ENCODE measurements at places on chromosomes 13 and 19.

DNA sequence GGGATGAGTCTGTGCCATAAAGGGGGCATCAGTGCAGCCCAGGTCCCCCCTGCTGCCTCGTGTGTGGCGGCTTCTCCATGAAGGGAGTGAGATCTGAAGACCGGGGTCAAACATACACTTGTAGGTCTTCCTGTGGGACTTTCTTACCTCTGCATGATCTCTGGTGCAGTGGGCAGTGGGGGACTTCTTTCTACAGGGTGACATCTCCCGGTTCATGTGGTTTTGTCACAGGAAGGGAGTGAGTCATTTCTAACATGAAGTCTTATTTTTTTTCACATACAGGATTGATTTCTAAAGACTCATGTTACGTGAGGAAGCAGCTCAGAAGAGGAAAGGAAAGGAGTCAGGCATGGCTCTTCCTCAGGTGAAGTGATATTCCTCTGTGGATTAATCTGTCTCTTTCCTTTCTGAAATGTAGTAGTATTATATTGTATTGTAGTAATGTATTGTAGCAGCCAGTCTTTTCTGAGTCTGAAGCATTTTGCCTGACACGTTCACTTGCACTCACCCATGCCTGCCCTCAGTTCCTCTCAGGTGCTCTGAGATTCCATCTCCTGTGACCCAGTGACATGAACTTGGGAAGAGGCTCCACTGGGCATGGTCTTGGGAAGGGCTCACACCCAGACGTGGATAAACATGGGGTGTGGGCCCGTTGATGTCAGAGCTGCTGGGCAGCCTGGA, 15.7 kb downstream of the ZNF808 start:
- DNase-seq, result no peak

DNA sequence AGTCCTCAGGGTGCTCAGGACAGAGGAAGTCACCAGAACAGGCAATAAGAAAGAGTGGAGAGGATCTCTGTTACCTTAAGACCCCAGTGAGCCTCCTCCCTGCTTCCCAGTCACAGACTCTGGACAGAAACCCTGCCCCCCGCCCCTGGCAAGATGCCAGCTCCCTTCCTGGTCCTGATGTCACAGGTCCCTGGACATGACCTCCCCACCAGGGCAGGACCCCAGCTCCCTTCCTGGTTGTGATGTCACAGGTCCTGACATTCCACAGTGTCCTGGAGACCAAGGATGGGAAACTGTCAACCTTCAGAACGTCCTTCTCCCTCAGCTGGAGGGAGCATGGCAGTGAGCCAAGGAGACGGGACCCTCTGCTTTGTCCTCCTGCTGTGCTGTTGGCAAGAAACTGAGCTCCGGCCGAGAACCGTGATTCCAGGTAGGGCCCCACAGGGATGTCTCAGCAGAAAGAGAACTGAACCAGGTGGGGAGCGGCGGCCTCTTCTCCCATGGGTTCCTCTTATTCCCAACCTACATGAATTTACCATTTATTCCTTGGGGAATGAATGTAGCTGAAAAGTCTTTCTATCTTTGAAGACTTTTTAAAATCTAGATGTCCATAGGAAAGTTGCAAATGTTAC, at the start of gene SPACA7:
Gene SPACA7, plus strand, starts transcription at position 306 of the 632 bp plus-strand sequence. Its CDS starts 31 bp downstream, at position 337.
- DNase-seq, result no peak

DNA sequence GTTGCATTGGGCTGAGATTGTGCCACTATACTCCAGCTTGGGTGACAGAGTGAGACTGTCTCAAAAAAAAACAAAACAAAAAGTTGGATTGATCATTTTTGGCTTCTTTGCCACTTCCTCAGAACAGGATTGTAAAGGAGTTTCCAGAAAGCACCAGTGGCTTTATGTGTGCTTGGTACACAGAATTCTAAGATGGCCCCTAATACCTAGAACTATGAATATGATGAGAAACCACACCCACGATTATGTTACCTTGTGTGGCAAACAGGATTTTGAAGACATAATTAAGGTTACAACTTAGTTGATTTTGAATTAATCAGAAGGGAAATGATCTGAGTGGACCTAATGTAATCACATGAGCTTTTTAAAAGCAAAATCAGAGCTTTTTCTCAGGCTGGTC, 26.5 kb downstream of the CEACAM1 start:
- no peak for DNase-seq

DNA sequence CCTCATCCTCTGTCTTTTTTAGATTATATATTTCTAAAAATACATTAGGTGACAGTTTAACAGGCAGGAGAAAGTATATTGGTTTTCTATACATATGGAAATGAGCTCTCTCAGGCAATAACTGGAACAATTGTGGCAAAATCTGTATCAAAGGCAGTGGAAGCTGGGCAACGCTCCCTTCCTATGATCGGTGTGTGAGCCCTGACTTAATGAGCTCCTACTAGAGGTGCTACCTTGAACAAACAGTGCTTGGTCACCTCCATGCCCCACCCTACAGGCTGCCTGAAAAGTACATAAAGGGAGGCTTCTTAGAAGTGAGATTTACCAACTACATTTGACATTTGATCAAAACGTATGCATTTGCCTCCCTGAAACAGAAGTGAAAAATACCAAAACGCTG, 185.3 kb downstream of the EFNB2 start:
- no peak for DNase-seq

DNA sequence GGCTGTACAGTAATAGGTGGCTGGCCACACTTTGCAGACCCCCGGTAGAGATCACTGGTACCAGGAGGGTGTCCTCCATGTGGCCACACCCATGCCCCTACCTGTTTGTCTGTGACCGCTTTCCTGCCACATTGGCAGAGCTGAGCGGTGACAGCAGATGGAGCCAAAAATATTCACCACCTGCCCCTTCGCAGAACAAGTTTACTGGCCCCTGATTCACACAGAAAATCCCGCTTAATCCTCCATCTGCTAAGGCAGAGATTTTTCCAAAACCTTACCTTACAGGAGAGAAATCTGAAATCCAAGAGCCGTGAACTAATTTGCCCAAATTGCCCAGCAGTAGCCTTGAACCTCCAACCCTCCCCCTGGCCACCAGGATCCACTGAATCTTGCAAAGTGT, 52.1 kb downstream of the MYO9B start:
- no peak for DNase-seq

GRCh38 chr13:40588101-40588500, 78.3 kb downstream of the FOXO1 start:
- no peak for DNase-seq

DNA sequence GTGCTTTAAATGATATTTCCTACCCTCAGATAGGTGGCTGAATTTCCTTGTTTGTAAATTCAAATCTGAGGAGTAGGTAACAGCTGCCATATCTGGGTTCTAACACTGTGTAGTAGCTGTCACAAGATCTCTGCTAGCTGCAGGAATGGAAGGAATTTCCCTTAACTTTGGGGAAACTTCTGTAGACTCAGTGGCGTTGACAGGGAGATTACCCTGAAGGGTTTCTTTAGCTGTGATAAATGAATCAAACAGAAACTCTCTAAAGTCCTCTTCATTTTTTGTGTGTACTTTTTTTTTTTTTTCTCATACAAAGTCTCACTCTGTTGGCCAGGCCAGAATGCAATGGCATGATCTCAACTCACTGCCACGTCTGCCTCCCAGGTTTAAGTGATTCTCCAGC, 5.3 kb upstream of the EPSTI1 start:
- DNase-seq, result no peak

DNA sequence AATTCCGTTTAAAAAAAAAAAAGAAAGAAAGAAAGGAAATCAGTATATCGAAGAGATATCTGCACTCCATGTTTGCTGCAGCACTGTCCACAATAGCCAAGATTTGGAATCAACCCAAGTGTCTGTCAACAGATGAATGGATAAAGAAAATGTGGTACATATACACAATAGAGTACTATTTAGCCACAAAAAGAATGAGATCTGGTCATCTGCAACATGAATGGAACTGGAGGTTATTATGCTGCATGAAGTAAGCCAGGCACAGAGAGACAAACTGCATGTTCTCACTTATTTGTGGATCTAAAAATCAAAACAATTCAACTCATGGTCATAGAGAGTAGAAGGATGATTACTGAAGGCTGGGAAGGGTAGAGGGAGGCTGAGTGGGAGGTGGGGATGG, 16.3 kb downstream of the ZNF565 start:
- DNase-seq, result peak; percentile 10

DNA sequence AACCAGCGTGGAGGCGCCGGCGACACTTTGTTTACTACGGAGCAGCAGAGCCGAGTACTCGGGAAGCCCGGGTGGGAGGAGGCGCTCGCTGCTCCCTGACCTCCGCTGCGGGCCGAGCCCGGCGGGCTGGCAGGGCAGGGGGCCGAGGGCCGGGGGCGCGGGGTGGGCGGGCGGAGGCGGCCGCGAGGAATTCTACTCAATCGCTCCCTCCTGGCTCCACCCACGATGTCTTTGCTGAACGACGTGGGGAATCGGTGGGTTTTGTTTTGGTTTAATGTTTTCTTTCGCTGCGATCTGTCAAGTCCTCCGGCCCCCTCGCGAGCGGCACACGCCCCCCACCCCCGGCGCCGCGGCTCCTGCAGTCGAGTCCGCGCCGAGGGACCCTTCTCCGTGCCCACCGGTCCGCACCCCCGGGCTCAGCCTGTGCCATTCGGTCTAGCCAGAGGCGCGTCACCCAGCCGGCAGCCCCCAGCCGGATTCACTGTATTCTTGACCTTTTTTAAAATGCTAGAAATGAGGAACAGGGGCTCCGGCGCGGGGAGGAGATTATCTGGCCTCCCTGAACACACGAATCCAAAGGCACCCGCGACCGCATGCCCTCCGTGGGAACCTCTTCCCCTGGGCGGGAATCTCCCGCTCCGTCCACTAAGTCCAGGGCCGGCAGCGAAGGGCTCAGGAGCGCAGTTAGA, 636 bp upstream of the FOXO1 start:
- DNase-seq, result peak; percentile 56

- no peak for DNase-seq
These were observed 583 bp downstream of the AKAP8L start for GRCh38 chr19:15418231-15418578.

GRCh38 chr13:103568314-103568713, 502.1 kb upstream of the SLC10A2 start:
- DNase-seq, result no peak

- DNase-seq, result no peak
These were observed 4.0 kb upstream of the GSX1 start for GRCh38 chr13:27788271-27788670.

- no peak for DNase-seq
These were observed 2.7 kb upstream of the CAPS start for GRCh38 chr19:5911366-5911765.

DNA sequence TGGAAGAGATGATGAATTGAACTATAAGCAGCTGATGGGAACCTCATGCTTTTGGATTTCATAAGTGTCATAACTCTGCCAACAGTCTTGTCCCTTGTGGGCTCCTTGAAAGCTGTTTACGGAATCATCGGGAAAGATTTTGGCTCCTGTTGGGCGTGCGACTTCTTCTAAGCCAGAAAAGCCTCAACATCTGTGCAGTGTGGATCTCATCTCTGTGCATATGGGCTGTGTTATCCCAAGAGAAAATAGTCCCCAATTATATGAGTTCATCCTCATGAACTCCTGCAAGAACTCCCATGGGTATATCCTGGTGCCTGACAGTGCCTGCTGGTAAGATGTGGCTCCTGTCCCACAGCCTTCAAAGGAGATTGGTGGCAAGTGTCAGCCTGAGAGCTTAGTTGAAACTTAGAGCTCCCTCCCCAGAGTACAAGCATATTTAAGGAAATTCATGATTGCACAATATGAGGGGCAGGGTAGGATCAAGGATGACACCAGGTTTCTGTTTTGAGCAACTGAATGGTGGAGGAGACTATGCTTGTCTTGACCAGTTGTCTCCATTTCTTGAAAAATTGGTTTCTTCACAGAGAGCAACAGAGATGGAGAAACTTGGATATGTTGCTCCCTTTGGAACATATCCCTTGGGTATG, 243.5 kb downstream of the ITGBL1 start:
- no peak for DNase-seq

DNA sequence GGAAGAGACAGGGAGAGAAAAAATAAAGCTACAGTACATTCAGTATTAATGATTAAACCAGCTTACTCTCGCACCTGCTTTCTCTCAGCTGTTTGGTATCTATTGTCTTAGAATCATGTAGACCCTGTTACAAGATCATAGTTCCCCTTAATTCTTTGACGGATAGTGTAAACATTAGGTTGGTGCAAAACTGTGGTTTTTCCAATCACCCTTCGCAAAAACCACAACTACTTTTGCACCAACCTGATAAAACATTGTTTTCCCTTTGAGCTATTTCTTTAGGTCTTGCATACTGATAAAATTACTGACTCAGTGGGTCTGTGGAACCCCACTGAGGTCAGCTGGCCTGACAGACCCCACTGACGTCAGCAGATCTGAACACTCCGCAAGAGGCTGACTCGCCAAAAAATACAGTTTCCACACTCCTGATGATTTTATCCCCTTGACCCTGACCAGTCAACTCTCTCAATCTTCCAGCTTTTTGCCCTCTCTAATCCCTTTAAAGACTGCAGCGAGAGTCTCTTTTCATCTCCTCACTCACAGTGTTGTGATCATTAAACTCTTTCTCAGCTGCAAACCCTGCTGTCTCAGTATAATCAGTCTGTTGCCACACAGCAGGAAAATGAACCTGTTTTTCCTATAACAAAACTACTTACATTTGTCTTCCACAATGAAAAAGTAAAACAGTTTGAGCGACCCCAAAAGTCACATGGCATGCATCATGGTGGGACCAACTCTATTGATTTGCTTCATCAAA, 123.9 kb downstream of the SLITRK6 start:
- no peak for DNase-seq

DNA sequence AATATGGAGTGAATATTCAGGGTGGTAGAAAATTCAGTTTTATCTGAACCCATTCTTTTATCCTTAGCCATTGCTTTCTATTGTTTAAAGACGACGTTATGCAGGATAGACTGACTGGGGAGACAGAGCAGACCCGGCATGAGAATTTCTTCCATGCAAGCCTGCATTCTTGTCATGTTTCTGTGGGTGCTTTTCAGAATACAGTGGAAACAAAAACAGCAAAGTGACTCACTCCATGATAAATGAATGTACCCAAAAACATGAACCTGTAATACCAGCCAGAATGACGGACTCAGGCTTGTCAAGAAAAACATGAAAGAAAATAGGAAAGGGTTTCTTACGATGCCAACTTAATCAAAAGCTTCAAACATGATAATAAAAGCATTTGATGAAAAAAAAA, 924.0 kb downstream of the EFNB2 start:
- no peak for DNase-seq

DNA sequence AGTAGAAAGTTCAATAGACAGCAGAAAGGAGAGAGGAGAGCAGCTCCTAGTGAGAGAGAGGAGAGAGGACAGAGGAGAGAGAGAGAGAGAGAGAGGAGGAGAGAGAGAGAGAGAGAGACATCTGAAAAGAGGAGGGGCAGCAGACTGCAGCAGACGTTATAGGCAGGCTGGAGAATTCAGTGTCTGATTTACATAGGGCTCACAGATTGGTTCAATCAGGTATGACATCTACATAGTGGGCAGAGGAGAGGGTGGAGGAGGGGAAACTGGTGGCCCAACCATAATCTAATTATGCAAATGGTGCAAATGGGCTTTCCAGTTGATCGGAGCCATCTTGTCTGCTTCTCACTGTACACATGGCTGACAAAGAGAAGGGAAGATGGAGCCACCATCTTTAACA, 221.3 kb upstream of the TRPC4 start:
- no peak for DNase-seq

- DNase-seq, result peak; percentile 16
These were observed 249.9 kb downstream of the COL4A1 start for GRCh38 chr13:110057052-110057451.

- DNase-seq, result no peak
These were observed 18.0 kb downstream of the MBNL2 start for GRCh38 chr13:97239943-97240787.

GRCh38 chr13:80239571-80240255, 101.2 kb downstream of the SPRY2 start:
- no peak for DNase-seq

All from C1 segment of cervical spinal cord (tissue), 14 donors.